ENCODE measurements at places on chromosomes 12 and 14.

DNA sequence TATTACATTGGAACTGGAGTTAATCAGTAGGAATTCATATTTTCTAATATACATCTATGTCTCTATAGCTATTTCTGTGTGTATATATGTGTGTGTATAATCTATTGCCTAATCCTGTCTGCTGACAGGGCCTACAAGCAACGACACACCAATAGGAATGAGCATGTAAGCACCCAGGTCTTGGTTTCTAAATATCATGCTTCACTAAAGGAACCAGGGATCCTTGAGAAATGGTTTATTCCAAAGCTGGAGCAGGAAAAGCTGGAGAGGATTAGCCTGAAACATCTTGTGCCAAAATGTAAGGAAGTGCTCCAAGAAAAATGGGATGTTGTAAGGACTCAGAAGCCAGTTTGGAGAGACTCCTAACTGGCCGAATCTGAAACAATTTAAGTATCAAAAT, 29.3 kb upstream of the LGALS3 start:
- DNase-seq, result no peak

GRCh38 chr12:9813821-9814798, 13.2 kb upstream of the KLRF1 start:
- DNase-seq, result peak; percentile 37

- no peak for DNase-seq
Measured at GRCh38 chr14:94660306-94660946, 48.2 kb downstream of the SERPINA3 start.

GRCh38 chr14:104370256-104370870, 209.2 kb upstream of the C14orf180 start:
- no peak for DNase-seq

DNA sequence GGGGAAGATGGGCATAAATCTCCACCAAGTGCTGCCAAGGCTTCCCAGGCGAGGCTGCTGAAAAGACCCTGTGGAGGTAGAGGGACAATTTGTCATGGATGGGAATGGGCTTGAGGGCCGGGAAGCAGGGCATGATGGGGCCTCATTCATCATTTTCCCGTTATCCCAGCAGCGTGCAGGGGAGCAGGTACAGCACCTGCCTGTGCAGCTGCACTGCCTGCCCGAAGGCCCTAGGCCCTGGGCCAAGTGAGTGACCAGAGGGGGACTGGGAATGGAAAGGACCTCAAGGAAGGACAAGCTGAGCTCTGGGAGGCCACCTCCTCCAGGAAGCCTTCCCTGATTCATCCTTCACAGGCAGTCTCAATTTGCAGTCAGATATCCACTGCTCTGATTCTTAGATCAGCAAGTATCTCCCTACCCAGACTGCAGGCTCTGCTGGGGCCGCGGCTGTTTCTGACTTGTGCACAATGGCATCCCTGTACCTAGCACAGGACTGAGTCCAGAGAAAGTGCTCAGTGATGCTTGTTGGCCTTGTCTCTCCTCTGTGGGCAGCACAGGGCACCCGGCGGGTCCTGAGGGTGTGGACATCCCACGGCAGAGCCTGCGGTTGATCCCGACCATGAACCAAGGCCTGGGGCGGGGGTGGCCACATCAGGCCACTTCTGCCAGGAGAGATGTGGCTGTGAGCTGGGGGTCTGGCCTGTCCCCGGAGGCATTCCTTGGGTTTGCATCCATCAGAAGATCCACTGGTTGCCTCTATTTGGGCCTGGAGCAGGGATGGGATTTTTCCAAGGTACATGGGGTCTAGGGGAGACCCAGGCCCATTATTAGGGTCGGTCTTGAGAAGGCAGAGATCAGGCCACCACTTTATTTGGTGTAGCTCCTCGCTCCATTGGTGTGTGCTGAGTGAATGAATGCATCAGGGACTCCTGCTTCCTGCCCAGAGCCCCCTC, 167.3 kb upstream of the RTL1 start:
- no peak for DNase-seq

DNA sequence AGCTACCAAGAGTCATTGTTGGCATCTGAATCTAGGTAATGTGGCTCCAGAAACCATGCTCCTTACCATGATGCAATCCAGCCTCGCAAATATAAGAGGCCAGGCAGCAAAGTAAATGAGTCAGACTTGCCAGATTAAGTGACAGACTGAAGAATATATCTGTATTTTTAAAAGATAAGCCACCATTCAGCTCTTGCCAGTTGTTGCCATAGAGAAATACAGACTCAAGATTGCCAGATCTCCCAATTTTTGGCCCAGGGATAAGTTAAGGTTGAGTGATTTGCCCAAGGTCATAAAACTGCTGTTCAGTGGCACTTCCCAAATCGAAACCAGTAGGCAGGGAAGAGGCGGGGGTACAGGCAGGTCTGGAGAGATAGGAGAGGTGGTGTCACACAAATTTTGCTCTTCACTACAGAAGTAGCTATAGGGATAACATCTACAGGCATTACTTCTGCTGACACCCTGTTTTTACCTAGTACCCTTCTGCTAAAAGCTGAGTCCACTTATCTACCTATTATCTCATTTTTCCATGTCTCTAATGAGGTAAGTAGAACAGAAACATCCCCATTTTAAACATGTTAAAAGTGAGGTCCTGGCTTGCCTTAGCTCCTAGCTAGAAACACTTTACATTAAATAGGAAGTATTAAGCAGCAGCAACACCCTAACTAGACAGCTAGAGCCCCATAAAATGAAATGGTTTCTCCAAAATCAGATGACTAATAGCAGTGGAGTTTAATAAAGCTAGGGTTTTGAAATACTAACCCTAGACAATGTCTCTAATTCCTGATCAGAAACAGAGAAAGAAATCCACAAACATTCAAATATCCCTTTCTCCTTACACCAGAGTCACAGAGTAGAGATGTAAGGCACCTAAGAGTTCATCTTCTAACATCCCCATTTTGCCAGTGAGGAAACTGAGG, 19.5 kb downstream of the DCAF5 start:
- peak; percentile 87 for DNase-seq

- DNase-seq, result peak; percentile 35
Measured at GRCh38 chr12:112107306-112108201, 1.0 kb downstream of the NAA25 start.

GRCh38 chr12:82694970-82695369, 8.3 kb downstream of the TMTC2 start:
- peak; percentile 78 for DNase-seq

DNA sequence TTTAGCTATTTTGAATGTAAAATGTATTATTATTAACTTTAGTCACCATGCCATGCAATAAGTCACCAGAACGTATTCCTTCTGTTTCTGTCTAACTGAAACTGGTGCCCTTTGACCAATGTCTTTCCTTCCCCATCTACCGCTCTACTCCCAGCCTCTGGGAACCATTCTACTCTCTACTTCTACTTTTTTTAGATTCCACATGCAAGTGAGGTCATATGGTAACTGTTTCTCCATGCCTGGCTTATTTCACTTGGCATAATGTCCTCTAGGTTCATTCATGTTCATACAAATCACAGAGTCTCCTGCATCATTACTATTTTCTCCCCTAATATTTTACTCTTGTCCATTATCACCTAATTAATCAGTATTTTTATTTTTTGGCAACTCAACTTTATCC, 160.1 kb downstream of the TMX1 start:
- DNase-seq, result no peak

DNA sequence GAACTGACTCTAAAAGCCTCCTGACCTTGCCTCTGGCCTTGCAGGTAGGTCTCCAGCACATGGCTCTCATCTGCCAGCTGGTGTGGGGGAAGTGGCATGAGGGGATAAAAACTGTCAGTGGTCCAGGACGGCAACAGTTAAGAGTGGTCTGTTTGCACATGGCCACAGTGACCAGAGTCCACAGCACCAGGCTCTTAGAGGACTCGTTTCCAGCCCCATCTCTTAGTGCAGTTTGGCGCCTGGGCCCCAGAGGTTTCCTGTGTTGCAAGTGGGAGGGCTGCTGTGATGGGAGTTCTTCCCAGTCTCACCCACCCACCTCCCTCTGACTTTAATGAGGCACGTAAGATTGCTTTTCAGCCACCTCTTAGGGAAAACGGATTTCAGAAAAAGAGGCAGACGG, 37.0 kb downstream of the APPL2 start:
- no peak for DNase-seq

DNA sequence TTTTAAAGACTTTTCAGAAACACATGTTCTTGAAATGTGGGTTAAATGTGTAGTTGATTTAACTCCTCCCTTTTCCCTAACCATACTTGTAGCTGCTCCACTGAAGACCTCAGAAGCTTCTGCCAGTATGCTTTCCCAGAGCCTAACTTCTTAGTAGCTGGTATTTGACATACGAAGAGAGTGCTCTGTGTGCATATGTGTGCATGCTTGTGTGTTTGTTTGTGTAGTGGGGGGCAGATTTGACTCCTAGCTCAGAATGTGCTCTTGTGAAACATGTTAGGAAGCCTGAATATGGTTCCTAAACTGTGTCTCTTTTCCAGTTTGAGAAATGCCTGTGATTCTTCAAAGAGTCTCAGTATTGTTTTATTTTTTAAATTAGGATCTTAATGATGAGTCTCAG, 420.4 kb downstream of the PCNX1 start:
- DNase-seq, result peak; percentile 32

DNA sequence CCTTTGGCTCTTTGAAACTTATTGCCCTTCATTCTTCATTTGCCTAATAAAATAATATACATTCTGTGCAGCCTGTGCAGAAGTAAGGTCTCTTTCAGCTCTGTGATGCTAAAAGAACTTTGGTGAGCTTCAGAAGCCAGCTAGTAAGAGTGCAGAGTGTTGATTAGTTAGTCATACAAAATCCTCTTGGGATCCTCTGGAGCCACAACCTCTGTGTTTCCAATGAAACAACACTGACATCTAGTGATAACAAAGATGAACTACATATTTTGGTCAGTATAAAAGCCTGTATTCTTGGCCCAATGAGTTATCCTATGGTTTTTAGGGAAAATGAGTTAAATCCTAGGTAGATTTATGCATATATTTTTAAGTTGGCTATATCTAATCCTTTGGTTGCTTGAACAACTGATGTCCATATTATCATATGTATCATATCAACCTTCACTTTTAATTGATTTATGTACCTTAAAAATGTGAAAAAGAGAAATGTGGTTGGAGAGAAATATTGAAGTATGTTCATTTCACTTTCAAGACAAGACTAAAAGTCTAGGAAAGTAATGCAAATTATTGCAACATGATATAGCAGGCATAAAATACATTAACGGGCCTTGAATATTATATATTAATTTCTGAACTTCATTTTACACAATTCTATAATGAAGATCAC, 158.4 kb downstream of the KLHL28 start:
- DNase-seq, result peak; percentile 59

DNA sequence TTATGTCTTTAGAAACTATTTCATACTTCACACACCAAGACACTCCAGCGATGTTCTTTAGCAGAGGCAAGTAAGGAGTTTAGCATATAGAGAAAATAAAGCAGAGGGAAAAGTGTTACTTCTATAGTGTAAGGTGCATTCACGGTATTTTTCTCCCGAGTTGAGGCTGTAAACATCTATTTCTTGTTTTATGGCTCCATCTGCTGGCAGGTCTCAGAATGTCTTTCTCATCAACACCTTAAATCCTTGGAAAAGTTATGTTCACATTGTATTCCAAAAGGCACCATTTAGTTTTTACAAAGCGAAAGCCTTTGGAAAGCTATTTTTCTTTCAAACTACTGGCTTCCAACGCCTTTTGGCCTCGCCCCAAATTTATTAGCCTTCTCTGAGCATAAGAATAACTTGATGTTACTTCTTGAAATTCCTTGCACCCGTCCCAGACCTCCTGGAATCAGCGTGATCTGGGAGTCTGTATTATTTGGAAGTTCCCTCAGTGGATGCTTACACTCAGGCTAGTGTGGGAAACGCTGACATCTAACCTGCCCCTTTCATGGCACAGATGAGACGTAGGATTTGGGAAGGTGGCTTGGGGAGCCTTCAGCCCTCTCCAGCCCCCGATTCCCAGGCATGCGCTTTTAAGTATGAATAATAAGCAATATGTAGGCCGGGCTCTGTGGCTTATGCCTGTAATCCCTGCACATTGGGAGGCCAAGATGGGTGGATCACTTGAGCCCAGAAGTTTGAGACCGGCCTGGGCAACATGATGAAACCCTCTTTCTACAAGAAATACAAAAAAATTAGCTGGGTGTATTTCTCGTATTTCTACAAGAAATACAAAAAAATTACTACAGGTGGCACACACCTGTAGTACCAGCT, 1.9 kb upstream of the PIWIL1 start:
- DNase-seq, result peak; percentile 39

DNA sequence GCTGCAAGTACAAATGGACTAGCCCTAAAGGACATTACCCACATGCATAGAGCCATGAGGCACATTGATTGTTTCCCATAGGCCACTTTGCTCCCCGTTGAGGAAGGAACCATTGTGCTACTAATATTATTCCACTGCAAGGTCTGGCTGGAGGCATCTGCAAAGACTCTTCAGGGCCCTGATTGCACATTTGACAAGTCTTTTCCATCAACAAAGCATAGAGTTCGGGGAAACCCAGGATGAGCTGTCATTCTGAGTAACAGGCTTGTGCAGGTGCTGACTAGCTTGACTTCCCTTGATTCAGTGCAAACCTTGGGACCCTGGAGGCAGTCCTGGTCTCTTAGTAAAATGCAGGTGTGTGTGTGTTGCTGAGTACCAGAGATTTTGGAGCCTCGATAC, 73.8 kb downstream of the SUSD6 start:
- peak; percentile 35 for DNase-seq

- no peak for DNase-seq
Measured at GRCh38 chr12:49367381-49368239, at the start of gene SPATS2. TSS of gene SPATS2 (plus strand) at chr12:49367462. CDS start at chr12:49461013, 93,551 bp downstream.

- DNase-seq, result no peak
Measured at GRCh38 chr12:131084341-131085011, 130.8 kb downstream of the ADGRD1 start.

GRCh38 chr12:85423947-85424346, 143.9 kb downstream of the ALX1 start:
- DNase-seq, result no peak

GRCh38 chr14:21034707-21035106, at the start of gene RNASE13:
TSS of gene RNASE13 (minus strand) at chr14:21034807. CDS start at chr14:21034288, 519 bp downstream.
- no peak for DNase-seq

GRCh38 chr12:80242321-80242720, 143.0 kb downstream of the OTOGL start:
- DNase-seq, result no peak

- DNase-seq, result no peak
Measured at GRCh38 chr12:4828176-4828575, 81.5 kb upstream of the KCNA1 start.

DNA sequence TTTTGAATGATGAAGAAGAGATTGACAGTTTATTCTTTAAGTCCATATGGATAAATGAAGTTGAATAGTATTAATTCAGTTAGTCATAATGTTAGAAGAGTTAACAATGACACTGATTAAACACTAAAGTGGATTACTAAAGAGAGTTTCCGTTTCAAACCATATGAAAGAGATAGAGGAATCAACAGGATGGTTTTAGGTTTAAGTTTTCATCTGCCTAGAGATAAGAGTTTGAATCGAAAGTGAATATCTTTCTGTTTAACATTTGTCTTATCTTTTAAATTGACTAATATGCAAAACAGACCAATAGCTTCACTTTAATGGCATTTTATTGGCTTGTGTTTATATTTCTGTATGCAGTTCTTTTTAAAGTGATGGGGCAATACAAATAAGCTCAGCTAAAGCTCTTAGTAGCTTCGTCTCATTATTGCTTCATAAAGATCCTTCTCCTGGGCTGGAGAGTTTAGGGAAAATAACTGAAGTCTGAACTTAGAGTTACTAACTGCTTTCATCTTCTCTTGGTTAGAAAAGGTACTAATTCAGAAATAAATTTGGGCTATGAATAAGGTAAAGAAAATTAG, 66.0 kb downstream of the MIPOL1 start:
- DNase-seq, result peak; percentile 45

- DNase-seq, result peak; percentile 40
Measured at GRCh38 chr14:65658202-65658601, 245.7 kb downstream of the FUT8 start.
